ENCODE measurements at places on chromosomes 4 and X.

GRCh38 chr4:91118597-91118996 lies 991.4 kb downstream of the CCSER1 start:
- DNase-seq = no peak

GRCh38 chr4:24547979-24548378 lies 36.4 kb downstream of the DHX15 start:
- DNase-seq = no peak

DNA sequence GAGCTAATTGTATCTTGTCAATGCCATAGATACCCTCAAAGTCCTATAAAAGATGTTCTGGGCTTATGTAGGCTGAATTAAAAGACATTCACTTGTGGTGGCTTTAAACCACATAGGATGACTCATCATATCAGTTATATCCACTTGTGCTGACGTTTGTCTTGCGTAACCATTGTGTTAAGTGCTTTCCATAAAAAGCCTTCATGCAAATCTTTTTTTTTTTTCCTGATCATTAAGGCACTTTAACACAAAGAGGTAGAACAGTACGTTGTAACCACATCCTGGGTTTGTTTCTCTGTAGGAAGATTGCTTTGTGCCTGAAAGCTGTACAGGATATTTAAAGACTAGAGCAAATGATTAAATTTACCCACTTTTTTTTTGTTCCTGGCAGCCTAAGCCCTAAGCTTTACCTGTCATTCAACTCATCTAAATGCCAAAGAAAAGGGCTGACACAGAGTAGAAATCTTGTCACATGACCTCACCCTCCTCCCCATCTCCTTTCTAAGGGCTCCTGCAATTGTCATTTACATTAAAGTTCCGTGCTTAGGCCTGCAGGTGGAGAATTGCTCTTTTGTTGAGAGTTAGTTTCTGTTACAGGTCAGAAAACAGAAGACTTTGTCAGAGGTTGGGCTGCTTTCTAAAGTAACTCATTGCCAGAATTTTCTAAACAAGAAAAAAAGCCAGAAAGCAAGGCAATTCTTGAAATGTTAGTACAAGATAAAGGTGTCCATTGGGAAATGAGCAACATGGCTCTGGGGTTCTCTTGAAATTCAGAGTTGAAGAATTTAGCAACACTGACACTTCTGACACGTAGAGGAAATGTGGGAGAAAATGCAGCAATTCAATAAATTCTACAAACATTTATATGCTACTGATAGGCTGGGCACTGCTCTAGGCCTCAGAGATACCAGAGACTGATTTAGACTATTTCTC lies 555.6 kb downstream of the PPARGC1A start:
- DNase-seq = no peak

GRCh38 chr4:113173793-113174264 lies 124.4 kb downstream of the ANK2 start:
- no peak for DNase-seq

- DNase-seq = no peak
Observed at GRCh38 chr4:79198951-79199587, 126.8 kb downstream of the NAA11 start.

GRCh38 chr4:168557658-168558057 lies 60.8 kb downstream of the PALLD start:
- DNase-seq = no peak

DNA sequence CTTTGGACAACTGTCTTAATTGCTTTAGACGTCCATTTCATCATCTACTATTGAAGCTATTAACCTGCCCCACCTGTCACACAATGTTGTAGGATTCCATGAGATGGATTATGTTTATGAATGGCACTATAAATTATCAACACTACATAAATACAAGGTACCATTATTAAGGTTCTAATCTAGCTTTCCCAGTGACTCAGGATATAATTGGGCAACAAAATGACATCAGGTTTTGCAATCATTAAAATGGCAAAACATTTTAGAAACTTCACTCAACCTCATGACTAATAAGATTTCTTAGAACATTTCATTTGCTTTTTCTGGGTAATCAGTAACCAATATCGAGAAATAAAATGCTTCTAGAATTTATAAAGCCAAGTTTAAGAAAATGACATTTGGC lies 9.2 kb downstream of the HOPX start:
- no peak for DNase-seq

DNA sequence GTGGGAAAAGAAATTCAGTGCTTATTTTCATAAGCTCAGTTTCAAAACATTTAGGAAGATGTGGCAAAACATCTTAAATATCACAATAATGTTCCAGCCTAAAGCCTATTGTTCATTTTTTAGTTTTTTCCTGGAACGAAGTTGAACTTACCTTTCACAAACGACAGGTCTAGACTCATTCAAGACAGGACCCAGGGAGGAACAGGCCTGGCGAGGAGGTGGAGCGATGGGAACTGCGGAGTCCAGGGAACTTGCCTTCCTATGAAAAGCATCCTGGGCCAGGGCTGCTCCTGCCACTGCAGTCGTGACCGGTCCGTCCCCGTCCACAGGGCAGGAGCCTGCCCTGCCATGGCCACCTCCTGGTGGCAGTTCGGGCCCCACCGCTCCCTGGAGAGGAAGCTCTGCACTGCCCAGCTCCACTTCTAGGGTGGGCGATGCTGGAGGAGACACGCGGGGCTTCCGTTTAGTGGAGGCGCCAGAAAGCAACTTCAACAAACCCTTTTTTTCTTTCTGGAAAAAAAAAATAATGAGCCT lies 96.7 kb upstream of the CBR4 start:
- DNase-seq = no peak

GRCh38 chr4:41532882-41533281 lies 5.1 kb upstream of the LIMCH1 start:
- DNase-seq = no peak

GRCh38 chr4:48173056-48173991 lies 39.3 kb upstream of the TXK start:
- DNase-seq = no peak

- DNase-seq = no peak
Observed at GRCh38 chrX:13257223-13258051, 62.4 kb downstream of the ATXN3L start.

- no peak for DNase-seq
Observed at GRCh38 chrX:48896611-48897011, 957 bp downstream of the TIMM17B start.
